ENCODE measurements at places on chromosomes 6 and 20.

DNA sequence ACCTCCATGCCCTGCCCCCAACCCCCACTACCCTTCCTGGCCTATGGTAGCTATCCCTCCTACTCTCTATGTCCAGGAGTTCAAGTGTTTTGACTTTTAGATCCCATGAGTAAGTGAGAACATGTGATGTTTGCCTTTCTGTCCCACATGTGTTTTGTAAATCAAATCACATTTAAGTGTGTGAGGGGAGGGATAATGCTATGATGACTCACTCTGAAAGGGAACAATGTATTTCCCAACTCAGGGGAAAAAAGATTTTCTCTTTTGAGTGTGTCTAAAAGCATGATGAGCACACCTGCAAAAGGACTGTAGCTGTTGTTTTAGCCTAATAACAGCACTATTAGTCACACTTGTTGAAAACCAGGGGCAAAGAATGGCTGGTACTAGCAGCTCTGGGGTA lies 193.7 kb downstream of the GJA10 start:
- DNase-seq: no peak

DNA sequence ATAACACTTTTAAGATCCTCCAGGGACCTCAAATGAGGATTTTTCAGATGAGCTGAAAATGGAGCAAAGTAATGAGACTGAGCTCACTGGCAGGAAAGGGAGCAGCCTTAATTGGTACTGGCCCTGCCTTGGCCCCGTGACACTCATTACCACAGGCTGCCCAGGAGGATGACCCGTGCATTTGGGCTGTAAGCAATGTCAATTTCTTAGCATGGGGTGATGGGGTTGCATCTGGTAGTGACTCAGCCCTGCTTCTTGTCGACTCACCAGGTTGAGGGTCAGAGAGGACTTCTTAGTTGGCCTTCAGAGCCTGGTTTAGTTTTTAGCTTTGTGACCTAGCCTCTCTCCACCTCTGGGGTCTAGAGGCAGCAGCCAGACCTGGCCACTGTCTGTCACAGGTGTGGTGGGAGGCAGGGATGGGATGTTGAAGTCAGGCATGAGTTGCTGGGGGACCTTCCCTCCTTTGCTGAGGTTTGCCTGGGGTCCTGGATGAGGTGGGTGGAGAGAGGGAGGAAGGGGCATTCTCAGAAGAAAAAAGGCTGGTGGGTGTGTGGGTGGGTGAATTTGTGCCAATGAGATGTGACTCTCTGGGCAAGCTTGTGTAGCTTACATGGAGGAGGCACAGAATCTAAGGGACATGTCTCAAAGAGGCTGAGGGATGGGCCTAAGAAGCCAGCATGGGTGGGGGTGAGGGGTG lies 25.9 kb upstream of the EPB41L1 start:
- no peak for DNase-seq

DNA sequence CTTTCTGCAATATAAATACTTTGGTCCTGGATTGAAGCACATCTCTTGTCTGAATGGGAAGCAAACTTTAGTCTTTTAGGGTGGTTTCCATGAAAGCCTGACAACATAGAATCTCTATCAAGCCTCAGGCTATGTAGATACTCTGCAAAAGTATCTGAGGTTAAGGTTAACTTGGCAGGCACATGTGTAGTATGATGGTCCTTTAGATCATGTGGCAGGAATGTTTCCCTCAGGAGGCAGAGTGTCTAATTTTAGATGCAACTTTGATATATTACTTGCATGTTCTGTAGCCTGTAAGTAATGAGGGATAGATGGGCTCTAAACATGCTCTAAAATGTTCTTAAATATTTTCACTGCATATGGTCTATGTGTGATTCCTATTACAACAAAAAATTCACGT lies 8.2 kb downstream of the MYB start:
- no peak for DNase-seq

DNA sequence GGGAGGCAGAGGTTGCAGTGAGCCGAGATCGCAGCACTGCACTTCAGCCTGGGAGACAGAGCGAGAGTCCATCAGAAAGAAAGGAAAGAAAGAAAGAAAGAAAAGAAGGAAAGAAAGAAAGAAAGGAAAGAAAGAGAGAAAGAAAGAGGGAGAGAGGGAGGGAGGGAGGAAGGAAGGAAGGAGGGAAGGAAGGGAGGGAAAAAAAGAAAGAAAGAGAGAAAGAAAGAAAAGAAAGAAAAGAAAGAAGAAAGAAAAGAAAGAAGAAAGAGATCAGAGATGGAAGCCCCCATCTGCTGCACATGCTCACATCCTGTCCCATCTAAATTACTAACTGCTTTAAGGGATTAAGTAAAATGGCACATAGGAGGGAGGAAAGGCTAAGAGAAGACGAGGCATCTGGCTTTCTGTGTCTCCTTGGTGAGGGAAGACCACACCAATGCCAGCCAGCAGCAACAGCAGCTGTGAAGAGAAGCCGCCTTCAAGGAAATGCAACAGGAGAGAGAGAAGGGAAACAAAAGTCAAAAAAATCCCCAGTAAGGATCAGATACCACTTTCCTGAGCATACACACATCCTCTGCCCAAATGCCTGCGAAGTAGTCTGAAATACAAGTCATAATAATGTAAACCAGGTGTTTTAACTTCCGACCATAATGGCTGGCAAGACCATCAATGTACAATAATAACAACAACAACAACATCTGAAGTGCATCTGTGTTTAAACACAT lies 300.2 kb upstream of the JARID2 start:
- DNase-seq: no peak

- DNase-seq: no peak
Measured at GRCh38 chr6:128487746-128488145, 32.7 kb downstream of the PTPRK start.

GRCh38 chr20:278607-279571 lies 11.7 kb downstream of the C20orf96 start:
- no peak for DNase-seq

GRCh38 chr20:15267935-15268334 lies 930.5 kb upstream of the FLRT3 start:
- no peak for DNase-seq

DNA sequence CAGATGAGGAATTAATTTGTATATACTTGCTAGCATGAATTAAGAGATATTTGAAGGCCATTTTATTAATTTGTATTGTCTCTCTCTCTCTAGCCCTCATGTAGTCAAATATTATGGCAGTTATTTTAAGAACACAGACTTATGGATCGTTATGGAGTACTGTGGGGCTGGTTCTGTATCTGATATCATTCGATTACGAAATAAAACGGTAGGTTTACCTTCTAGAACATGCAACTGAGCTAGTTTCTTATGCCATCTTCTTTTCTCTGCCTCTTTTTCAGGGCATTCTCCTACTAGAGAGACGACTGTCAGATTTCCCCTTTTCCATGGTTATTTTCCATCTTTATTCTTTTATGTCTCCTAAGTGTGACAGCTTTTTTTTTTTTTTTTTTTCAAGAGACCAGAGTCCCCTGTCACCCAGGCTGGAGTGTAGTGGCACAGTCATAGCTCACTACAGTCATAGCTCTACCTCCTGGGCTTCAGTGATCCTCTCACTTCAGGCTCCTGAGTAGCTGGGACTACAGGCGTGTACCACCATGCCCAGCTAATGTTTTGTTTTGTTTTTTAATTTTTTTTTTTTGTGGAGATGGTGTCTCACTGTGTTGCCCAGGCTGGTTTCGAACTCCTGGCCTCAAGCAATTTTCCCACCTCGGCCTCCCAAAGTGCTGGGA lies 15.6 kb downstream of the STK4 start:
- no peak for DNase-seq

- DNase-seq: no peak
Measured at GRCh38 chr6:35058358-35058675, 82.8 kb downstream of the TCP11 start.

- no peak for DNase-seq
Measured at GRCh38 chr6:130447374-130447773, 81.6 kb downstream of the TMEM200A start.

- DNase-seq: no peak
Measured at GRCh38 chr6:125789167-125789566, 1.6 kb upstream of the NCOA7 start.

DNA sequence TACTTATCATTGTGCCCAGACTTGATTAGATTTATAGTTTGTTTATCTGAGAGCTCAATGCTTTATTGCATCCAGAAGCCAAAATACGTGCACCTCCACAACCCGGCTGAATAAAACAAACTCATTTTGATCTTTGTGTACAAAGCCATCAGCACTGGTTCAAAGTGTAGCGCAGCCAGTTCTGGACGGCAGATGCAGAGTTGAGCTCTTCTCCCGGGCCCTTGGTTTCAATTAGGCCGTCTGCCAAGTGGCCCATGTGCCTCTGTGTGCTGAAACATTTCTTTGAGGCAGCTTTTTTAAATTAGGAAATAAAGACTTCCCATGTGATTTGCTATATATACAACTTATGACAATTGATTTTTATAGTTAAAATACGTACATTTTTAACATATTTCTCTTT lies 96.2 kb upstream of the RSPO3 start:
- no peak for DNase-seq

DNA sequence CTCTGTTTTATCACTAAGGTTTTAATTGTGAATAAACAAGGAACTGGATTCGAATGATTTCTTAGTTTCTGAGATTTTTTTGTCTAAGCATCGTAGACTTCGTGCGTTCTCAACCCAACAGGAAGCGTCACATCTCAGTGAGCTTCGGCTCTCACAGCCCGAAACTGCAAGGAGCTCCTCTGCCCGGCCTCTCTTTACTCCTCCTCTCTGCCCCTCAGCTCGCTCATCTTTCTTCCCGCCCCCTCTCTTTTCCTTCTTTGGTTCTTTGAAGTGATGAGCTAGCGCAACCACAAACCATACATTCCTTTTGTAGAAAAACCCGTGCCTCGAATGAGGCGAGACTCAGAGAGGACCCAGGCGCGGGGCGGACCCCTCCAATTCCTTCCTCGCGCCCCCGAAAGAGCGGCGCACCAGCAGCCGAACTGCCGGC lies 480 bp upstream of the NT5E start:
- peak; percentile 47 for DNase-seq

DNA sequence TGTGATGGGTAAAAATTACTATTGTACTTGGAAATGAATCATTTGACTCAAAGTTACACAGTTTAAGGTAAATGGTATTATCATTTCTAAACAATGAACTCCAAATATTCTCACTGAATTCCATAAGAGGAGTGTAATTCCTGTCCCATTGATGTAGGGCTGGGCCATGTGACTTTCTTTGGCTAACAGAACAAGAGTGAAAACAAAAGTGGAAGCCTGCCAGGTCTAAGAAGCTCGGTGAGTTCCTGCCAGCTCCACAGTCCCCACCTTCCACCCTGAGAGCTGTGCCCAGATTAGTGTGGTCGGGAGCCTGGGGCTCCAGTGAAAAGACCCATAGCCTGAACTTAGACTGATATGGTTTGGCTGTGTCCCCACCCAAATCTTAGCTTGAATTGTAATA lies 24.6 kb downstream of the TBXT start:
- DNase-seq: no peak

GRCh38 chr6:93437491-93437890 lies 18.1 kb upstream of the EPHA7 start:
- no peak for DNase-seq

GRCh38 chr6:37242429-37243052 lies 15.0 kb upstream of the TBC1D22B start:
- DNase-seq: no peak

DNA sequence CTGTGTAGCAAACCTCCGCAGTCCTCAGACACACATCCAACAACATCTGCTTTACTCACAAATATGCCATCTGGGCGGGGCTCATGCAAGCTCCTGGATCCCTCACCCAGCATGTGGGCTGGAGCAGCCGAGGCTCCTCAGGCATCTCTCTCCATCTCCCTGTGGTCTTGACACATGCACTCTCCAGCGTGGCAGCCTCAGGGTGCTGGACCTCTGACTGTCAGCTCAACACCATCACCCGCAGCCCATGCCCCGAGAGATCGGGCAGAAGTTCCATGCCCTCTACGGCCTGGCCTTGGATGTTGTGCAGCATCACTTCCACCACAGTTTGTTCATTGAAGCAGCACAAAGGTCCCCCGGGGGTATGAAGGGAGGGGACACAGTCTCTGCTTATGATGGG lies 32.6 kb upstream of the CD93 start:
- no peak for DNase-seq

- no peak for DNase-seq
Measured at GRCh38 chr6:90103056-90103800, 193.4 kb downstream of the BACH2 start.

- no peak for DNase-seq
Measured at GRCh38 chr6:44049163-44049988, 77.9 kb downstream of the MRPL14 start.

- DNase-seq: no peak
Measured at GRCh38 chr20:57335392-57335791, 5.8 kb downstream of the SPO11 start.

- DNase-seq: no peak
Measured at GRCh38 chr6:136618086-136618485, 67.9 kb upstream of the MAP7 start.

DNA sequence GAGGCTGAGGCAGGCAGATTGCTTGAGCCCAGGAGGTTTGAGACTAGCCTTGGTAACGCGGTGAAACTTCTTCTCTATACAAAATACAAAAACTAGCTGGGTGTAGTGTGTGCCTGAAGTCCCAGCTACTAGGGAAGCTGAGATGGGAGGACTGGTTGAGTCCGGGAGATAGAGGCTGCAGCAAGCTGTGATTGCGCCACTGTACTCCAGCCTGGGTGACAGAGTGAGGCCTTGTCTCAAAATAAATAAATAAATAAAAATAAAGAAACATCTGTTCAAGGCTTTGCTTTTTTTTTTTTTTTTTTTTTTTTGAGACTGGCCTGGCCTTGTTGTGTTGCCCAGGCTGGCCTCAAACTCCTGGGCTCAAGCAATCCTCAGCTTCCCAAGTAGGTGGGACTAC lies 23.7 kb upstream of the SLC23A2 start:
- no peak for DNase-seq

- DNase-seq: no peak
Measured at GRCh38 chr6:34512738-34513115, 43.4 kb downstream of the SPDEF start.

DNA sequence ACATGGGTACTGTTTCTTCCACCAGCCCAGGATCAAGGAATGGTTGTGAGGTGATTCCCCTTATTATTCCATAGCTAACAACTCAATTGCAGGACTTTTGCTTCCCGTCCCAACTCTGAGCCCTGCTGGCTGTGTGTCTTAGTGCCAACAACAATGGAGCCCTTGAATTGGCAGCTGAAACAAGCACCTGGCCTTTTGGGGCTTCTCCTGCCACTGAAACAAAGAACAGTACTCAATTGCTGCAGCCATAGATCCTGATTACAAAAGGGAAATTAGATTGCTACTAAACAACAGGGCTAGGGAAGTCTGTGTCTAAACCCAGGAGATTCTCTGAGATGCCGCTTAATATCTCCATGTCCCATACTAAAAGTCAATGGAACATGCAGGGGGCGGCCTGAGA lies 61.3 kb upstream of the CARMIL1 start:
- DNase-seq: no peak

GRCh38 chr6:83215131-83216047 lies 22.2 kb downstream of the RWDD2A start:
- peak; percentile 18 for DNase-seq

GRCh38 chr6:161443848-161444247 lies 170.0 kb upstream of the AGPAT4 start:
- DNase-seq: no peak

- DNase-seq: no peak
Measured at GRCh38 chr6:109006818-109007217, 87.8 kb downstream of the SESN1 start.

- no peak for DNase-seq
Measured at GRCh38 chr20:47042464-47042863, 147.8 kb downstream of the EYA2 start.

- DNase-seq: no peak
Measured at GRCh38 chr6:65938000-65938399, 231.0 kb upstream of the EYS start.

GRCh38 chr6:75171567-75171966 lies 34.3 kb downstream of the COL12A1 start:
- DNase-seq: no peak
